ENCODE measurements at places on chromosomes 6 and 20.

GRCh38 chr6:135938576-135939207 is 87.2 kb downstream of the PDE7B start:
- no peak for DNase-seq

GRCh38 chr6:128053109-128053508 is 152.3 kb upstream of the THEMIS start:
- no peak for DNase-seq

- DNase-seq, result no peak
These were observed 54.0 kb downstream of the TRAF3IP2 start for GRCh38 chr6:111551521-111552231.

GRCh38 chr6:54907355-54907754 is 60.8 kb downstream of the FAM83B start:
- DNase-seq, result no peak

- peak; percentile 28 for DNase-seq
These were observed 5.6 kb downstream of the CST3 start for GRCh38 chr20:23631981-23632710.

GRCh38 chr6:21898107-21898796 is 304.7 kb downstream of the SOX4 start:
- DNase-seq, result no peak

DNA sequence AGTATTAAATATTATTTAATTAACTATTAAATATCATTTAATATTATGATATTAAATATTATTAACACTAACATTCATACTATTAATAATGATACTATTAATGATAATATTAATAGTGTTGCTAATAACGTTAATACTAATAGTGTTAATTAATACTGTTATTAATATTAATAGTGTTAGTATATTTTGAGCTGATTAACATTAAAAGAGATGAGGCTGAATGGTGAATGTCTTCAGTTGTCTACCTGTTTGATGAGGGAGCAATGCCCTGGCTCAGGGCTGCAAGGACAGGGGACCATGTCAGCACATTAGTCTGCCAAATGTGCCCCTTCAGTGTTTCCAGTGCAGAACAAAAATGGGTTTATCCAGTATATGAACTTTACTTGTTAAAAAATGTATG is 96.6 kb upstream of the PLEKHG1 start:
- DNase-seq, result no peak

Data from hippocampal formation (tissue), 2 donors.